T-cell (primary cell): ENCODE measurements at places on chromosomes 2 and 18. TPM values are rescaled to one million over a fixed set of nuclear protein-coding genes. Genes with fewer than 3 reads are reported as not detected.

GRHL1 gene
- total RNA-seq = 0.61 TPM

SEPTIN2 gene
- total RNA-seq = 182 TPM

MTLN gene
- 40.5 TPM for total RNA-seq

UCN gene
- total RNA-seq = 7.8 TPM

RAB27B gene
- total RNA-seq = 2.6 TPM

NFATC1 gene
- total RNA-seq = 108 TPM

CNTNAP5 gene
- total RNA-seq = not detected

GRCh38 chr2:135728064-135728743 is 13.5 kb upstream of the UBXN4 start:
- no peak overlapping the region for H3K4me3 ChIP-seq
- DNase-seq = no peak
- H3K4me1 ChIP-seq = peaks cover 6% of the 10 kb centered on the region
- H3K27me3 ChIP-seq = no peaks in the 10 kb centered on the region

GRCh38 chr2:121748202-121748601 is 7.2 kb upstream of the TSN start:
- no peaks in the 10 kb centered on the region for H3K4me1 ChIP-seq
- H3K4me3 ChIP-seq = no peak overlapping the region
- H3K27me3 ChIP-seq = peaks cover 5% of the 10 kb centered on the region
- no peak overlapping the region for H3K27ac ChIP-seq
- H3K36me3 ChIP-seq = no peaks in the 10 kb centered on the region

DNA sequence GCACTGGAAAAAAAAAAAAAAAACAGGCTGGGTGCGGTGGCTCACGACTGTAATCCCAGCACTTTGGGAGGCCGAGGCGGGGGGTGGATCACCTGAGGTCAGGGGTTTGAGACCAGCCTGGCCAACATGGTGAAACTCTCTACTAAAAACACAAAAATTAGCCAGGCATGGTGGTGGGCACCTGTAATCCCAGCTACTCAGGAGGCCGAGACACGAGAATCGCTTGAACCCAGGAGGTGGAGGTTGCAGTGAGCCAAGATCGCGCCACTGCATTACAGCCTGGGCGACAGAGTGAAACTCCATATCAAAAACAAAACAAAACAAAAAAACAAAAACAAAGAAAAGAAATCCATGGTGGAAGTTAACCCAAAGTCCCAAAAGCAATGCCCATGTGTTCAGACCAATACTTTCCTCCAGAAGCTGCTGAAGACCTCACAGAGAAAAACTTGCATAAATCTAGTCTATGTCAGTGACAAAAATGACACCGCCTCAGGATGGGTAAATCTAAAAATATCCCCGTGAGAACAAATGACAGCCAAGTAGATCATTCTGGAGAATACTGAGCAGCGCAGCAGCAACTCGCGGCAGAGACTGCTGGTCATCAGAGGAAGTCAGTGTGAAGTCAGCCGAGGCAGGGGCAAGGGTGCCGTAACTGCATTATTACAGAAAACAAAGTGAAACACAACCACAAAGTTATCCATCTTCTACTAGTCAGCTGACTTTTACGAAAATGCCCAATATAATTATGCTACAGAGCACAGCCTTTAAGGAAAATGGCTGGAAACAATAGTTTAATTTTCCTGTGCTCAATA is 41.0 kb downstream of the LPIN2 start:
- peaks cover 70% of the 10 kb centered on the region for H3K4me1 ChIP-seq
- H3K27me3 ChIP-seq = no peaks in the 10 kb centered on the region
- H3K27ac ChIP-seq = peak overlapping the region; percentile 94
- H3K4me3 ChIP-seq = peak overlapping the region; percentile 35
- peak; percentile 71 for DNase-seq
- H3K36me3 ChIP-seq = no peaks in the 10 kb centered on the region

DNA sequence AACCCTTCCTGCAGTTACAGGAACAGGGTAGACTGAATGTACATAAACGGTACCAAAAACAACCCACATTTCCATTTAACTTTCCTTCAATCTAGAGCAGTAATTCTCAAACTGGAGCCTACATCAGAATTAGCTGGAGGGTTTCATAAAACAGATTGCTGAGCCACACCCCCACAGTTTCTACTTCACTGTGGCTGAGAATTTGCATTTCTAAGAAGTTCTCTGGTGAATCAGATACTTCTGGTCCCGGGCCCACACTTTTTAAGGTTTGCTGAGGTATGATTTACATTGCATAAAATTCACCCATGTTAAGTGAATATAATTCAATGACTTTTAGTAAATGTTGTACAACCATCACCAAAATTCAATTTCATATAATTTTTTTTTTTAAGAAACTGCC is 113.7 kb downstream of the SRBD1 start:
- H3K27me3 ChIP-seq = no peaks in the 10 kb centered on the region
- H3K27ac ChIP-seq = no peak overlapping the region
- H3K4me1 ChIP-seq = no peaks in the 10 kb centered on the region
- H3K36me3 ChIP-seq = no peaks in the 10 kb centered on the region
- H3K4me3 ChIP-seq = no peak overlapping the region

DNA sequence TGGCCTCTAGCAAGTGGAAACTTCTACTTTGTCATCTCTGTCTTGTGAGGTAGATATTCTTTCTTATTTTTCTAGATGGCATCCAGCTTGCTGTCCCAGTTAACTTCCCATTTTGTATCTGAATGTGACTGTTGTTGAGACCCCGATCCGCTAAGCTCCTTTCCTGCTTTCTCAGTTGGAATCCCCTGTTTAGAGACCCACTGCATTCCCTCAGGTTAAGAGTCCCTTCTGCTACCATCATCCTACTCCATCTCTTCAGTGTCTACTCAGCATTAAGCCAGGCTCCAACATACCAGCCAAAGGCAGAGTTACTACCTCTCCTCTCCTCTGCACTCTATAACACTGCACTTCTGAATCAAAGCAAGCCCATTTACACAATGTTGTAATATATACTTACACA is 1300.4 kb upstream of the CHAC2 start:
- no peaks in the 10 kb centered on the region for H3K36me3 ChIP-seq
- H3K27me3 ChIP-seq = no peaks in the 10 kb centered on the region
- no peak overlapping the region for H3K27ac ChIP-seq
- no peak overlapping the region for H3K4me3 ChIP-seq
- no peak for DNase-seq

DNA sequence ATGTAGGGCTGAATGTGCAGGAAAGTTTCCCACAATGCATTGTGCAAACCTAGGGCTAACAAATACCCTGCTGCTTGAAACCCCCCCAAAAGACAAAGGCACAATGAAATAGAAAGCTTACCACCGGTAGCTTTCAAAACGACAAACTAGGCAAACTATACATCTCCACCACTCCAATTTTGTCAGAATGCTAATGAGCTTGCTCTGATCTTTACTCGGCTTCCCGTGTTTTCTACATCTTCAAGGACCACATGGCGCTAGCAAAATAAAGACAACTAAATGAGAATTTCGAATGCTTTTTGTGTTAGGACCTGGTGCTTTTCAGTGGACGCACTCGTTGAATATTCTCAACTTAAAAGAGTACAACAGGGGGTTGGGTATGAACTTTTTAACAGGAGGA is 37.2 kb upstream of the OTX1 start:
- no peak overlapping the region for H3K4me3 ChIP-seq
- H3K27me3 ChIP-seq = no peaks in the 10 kb centered on the region
- no peak for DNase-seq
- H3K27ac ChIP-seq = no peak overlapping the region

DNA sequence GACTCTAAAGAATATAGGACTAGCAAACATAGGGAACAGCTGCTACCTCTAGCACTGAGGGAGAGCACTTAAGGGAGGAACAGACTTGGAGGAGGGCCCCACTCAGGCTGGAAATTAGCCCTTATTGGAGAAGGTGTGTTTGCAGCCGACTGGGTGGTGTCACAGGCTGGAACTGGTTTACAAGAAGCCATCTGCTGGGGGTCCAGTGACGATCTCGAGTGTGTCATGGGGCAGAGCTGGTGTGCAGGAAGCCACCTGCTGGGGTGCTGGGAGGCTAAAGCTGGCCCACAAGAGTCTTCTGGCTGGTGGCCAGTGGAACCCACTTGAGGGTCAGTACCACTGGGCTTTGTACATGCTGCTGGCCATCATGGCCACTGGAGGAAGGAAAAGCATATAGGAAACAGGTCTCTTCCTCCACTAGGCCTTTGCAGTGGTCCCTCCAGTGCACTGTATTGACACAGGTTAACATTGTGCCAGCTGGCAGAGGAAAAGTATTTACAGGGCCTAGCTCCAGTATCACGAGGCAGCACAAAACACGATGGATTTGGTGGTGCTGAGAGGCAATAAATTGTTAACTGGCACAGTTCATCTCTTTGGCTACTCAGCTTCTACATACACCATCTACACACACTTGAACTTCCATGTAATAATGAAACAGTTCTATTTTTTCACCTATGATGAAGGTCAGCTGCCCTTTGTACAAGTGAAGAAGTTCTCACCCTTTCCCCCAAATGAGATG is 43.6 kb downstream of the MAP3K20 start:
- H3K36me3 ChIP-seq = no peaks in the 10 kb centered on the region
- no peak overlapping the region for H3K4me3 ChIP-seq
- H3K27ac ChIP-seq = no peak overlapping the region
- DNase-seq = no peak
- H3K4me1 ChIP-seq = no peaks in the 10 kb centered on the region

DNA sequence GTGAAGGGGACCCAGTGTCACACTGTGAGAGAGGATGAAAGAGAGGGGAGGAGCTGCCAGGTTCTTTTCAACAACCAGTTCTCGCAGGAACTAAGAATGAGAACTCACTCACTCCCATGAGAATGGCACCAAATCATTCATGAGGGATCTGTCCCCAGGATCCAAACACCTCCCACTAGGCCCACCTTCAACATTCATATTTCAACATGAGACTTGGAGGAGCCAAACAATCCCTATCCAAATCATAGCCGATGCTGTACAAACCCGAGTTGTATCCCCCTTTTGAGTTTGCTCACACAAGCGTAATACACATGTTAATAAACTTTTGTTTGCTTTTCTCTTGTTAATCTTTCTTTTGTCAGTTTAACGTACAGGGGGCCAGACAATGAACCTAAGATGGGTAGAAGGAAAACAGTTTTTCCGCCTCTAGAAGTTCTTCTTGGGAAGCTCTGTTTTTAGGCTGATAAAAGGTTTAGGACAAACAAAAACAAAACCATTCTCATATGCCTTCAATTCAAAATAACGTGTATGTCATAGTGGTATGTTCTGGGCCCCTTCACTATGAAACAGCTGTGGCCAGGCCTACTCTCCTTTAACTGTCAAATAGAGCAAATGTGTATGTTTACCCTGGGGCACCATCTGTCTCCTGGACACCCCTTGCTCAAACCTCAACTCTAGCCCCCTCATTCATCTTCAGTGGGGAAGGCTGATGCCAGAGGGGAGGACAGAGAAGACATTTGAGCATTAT is 9.1 kb upstream of the TMEM37 start:
- peaks cover 32% of the 10 kb centered on the region for H3K27me3 ChIP-seq
- no peaks in the 10 kb centered on the region for H3K4me1 ChIP-seq
- no peak for DNase-seq

DNA sequence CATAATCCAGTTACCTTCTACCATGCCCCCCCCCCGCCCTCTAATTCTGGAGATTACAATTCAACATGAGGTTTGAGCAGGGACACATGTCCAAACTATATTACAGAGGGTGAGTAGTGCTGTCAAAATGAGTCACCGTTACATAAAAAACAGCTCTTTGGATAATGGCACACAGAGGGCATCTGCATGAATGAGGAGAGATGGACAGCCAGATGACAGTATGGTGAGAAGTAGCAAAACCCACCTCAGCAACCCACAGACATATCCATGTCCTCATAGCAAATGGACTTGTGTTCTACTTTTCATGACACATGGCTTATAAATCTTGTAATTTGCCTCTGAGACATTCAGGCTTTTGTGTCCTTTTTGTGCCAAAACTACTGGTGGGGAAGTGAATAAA is 132.0 kb downstream of the EML6 start:
- no peaks in the 10 kb centered on the region for H3K36me3 ChIP-seq
- H3K4me1 ChIP-seq = no peaks in the 10 kb centered on the region
- no peak overlapping the region for H3K27ac ChIP-seq
- H3K27me3 ChIP-seq = no peaks in the 10 kb centered on the region
- DNase-seq = no peak

GRCh38 chr18:45690975-45691815 is 32.8 kb upstream of the SLC14A1 start:
- DNase-seq = peak; percentile 71
- H3K4me1 ChIP-seq = peaks cover 46% of the 10 kb centered on the region
- no peak overlapping the region for H3K27ac ChIP-seq
- H3K36me3 ChIP-seq = no peaks in the 10 kb centered on the region
- no peak overlapping the region for H3K4me3 ChIP-seq
- peaks cover 3% of the 10 kb centered on the region for H3K27me3 ChIP-seq

DNA sequence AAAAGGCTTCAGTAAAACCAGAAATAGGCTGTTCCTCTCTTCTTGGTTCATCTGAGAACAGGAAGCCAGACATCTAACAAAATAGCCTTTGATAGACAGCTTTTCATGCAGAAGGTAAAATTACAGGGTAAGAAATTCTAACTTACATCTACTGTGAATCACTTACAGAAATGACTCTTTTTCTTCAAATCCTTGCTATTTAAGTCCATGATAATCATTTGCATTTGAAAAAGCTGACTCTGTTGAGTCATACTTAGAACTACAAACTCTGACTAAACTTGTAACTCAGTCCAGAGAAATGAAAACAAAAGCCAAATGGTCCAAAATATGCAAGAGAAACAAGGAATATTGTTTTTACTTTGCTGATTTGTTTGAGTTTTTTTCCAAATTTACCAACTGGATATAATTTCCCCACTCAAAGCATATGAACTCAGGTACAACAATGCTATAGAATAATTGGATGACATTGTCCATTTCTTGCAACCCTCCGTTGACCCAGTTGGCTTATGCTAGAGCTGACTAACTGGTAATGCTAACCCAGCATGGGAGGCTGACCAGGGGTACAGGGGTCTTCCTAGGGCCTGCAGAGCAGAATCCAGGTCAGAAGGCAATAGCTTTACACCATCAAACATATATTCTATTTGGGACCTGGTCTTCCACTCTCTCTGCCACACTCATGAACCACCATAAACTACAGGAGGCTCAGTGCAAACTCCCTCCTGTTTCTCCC is 18.8 kb upstream of the MREG start:
- no peak overlapping the region for H3K27ac ChIP-seq
- DNase-seq = no peak
- no peak overlapping the region for H3K4me3 ChIP-seq
- peaks cover 4% of the 10 kb centered on the region for H3K4me1 ChIP-seq
- H3K36me3 ChIP-seq = peaks cover 20% of the 10 kb centered on the region

- no peak for DNase-seq
- H3K4me3 ChIP-seq = no peak overlapping the region
- no peaks in the 10 kb centered on the region for H3K36me3 ChIP-seq
- H3K4me1 ChIP-seq = no peaks in the 10 kb centered on the region
- H3K27me3 ChIP-seq = no peaks in the 10 kb centered on the region
- no peak overlapping the region for H3K27ac ChIP-seq
Measured at GRCh38 chr18:61426492-61427053, 93.3 kb downstream of the CDH20 start.

DNA sequence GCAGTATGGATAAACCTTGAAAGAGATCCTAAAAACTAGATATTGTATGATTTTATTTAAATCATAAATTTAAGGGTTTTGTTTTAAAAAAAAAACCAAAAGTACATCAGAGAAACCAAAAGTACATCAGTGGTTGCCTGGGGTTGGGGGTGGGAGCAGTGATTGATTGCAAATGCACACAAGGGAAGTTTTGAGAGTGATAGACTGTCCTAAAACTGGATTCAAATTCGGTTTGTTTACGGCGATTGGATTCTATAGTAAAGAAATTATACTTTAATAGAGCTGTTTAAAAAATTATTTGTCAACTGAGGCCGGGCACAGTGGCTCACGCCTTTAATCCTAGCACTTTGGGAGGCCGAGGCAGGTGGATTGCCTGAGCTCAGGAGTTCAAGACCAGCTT is 179.8 kb downstream of the METTL4 start:
- H3K4me1 ChIP-seq = no peaks in the 10 kb centered on the region
- no peak for DNase-seq
- no peaks in the 10 kb centered on the region for H3K36me3 ChIP-seq
- H3K4me3 ChIP-seq = no peak overlapping the region
